Stimulated activated CD4-positive, alpha-beta T cell treated with anti-CD3 and anti-CD28 coated beads, Interleukin-2, amount 100 ng/mL, for 24 hours (primary cell): ENCODE measurements at places on chromosomes 11 and 22.

DNA sequence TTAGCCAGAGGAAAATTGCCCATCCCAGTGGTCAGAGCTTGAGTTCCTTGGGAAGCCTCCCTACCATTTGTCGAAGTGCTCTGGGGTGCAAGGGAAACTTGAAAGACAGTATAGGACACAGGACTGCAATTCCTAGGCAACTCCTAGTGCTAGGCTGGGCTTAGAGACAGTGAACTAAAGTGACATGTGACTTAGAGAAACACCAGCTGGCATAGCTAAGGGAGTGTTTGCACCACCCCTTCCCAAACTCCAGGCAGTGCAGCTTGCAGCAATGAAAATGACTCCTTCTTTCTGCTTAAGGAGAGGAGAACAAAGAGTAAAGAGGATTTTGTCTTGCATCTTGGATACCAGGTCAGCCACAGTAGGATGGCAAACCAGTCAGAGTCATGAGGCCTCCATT is 388.0 kb downstream of the DYNC2H1 start:
- DNase-seq = no peak

- no peak for DNase-seq
Observed at GRCh38 chr11:85742873-85743275, 56.9 kb upstream of the CCDC89 start.

GRCh38 chr22:47813661-47814060 is 1051.2 kb downstream of the TBC1D22A start:
- no peak for DNase-seq

GRCh38 chr11:98952107-98952506 is 68.6 kb upstream of the CNTN5 start:
- no peak for DNase-seq

DNA sequence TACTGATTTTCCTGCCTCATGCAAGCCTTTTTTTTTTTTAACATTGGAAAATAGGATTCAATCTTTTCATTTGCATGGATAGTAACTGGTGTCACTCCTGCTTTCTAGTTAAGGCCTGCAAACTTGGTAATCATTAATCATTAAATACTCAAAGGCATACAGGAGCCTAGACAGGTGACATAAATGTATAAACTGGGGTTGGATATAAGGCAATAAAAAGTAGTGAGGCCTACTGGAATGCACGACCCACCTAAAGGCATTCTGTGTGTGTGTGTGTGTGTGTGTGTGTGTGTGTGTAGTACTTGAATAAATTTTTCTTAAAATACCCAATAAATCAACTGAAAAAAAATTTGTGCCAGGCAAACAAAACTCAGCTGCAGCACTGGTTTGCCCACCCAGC is 7.9 kb downstream of the TOMM22 start:
- DNase-seq = no peak

DNA sequence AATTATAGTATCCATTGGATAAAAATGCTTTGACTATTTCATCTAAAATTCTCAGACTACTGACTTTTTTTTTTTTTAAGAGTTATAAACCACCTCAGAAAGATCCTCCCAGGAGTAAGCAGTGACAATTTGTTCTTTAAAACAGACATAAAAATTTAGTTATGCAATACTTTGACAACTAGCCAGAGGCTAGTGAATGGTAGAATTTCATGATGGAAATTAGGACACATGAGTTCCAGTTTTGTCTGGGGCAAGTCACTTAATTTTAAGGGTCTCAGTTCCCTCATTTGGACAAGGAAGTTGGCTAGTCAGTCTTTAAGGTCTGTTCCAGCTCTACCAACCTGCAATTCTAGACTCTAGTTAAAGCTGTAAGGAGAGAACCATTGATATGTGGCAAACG is 2.9 kb downstream of the IL18 start:
- DNase-seq = no peak

GRCh38 chr11:62671236-62671607 is 251 bp upstream of the UQCC3 start:
- no peak for DNase-seq

DNA sequence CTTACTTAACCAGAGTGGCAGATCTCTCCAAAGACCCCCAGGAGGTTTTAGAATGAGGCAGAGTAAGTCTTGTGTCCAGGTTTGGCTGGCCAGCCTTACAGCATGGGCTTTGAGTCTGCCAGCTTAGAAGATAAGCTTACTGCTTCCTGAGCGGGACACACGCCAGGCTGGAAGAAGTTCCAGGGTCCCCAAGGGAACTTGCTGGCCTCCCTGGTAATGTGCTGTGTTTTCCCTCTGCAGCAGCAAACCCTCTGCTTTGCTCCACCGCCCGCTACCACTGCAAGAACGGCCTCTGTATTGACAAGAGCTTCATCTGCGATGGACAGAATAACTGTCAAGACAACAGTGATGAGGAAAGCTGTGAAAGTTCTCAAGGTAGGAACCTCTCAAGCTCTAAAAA is 154.2 kb downstream of the LDLRAD3 start:
- DNase-seq = no peak

DNA sequence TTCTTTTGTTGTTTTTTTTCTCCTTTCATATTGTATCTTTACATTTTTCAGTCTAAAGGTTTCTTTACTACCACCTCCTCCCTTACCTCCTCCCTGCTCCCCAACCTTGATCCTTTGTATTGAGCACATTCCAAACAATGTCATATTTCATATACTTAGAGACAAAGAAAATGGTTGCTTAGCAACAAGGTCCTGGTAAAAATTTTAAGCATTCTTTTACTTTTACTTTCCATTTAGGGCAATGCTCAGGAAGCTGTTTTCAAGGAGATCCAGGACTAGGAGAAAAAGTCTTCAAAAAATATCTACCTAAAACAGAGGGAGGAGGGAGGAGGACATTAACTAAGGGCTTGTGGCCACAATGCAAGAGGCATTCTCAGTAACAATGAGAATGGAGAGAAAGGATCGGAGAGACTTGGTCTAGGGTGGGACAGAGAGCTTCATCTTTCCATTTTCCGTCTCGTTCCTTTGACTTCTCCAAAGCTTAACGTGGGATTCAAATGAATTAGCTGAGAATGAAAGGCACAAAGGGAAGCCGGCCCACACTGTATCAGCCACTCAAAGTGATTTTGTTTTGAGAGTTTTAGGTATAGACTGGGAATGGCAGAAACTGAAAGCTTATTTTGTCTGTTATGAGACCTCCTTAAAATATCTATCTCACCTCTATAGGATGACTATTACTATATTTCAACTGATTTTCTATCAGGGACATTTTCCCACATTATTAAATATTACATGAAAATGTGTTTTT is 455.7 kb downstream of the RAB38 start:
- no peak for DNase-seq

DNA sequence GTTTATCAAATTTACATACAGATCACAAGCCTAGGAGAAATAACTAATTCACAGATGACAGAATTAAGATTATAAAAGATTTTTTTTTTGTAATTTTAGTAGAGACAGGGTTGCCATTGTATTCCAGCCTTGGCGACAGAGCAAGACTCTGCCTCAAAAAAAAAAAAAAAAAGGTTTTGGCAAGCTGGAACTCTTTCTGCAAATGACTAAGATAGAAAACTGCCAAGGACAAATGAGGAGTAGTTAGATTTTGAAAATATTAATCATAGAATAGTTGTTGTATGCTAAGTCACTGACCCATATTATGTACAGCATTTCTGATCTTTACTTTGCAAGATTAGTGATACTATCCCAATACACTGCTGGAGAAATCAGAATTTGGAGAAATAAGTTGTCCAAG is 99.2 kb downstream of the C11orf65 start:
- DNase-seq = no peak

DNA sequence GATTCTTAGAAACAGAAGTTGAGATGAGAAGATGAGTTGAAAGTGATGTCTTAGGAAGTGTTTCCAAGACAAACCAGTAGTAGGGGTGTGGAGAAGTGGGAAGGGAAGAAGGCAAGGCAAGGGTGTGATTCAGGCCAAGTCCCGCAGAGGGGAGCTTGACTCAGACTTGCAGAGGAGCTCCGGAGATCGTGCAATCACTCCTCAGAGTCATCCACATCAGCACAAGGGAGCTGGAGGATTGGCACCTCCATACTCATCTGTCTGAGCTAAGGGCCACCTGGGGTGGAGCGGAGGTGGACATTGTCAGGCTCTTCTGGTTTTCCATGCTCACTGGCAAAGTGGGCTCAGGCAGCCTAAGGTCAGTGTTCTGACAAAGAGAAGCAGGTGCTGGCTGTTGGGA is 44.4 kb downstream of the CHRDL2 start:
- no peak for DNase-seq

DNA sequence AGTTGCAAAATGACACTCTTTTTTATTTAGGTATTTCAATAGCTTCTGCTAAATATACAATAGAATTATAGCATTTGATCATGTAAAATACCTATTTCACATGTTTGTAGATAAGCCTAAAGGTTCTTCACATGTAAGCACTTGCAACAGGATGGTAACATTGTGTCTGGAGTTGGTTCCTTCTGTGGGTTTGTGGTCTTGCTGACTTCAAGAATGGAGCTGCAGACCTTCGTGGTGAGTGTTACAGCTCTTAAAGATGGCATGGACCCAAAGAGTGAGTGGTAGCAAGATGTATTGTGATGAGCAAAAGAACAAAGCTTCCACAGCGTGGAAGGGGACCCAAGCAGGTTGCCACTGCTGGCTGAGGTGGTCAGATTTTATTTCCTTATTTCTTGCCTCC is 246.4 kb upstream of the PDGFD start:
- no peak for DNase-seq

- peak; percentile 54 for DNase-seq
Observed at GRCh38 chr22:30422481-30423300, 2.9 kb upstream of the MTFP1 start.

DNA sequence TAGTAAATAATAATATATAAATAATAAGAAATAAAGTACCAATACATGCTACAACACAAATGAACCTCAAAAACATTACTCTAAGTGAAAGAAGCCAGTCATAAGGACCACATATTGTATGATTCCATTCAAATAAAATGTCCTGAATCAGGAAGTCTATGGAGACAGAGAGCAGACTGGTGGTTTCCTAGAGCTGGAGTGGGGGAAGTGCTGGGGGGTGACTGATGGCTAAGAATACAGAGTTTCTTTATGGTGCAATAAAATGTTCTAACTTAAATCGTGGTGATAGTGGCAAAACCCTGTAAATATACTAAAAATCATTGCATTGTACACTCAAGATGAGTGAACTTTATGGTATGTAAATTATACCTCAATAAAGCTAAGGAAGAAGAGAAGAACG is 376.5 kb downstream of the BUD13 start:
- no peak for DNase-seq

GRCh38 chr22:27865496-27865895 is 53.6 kb downstream of the PITPNB start:
- no peak for DNase-seq

DNA sequence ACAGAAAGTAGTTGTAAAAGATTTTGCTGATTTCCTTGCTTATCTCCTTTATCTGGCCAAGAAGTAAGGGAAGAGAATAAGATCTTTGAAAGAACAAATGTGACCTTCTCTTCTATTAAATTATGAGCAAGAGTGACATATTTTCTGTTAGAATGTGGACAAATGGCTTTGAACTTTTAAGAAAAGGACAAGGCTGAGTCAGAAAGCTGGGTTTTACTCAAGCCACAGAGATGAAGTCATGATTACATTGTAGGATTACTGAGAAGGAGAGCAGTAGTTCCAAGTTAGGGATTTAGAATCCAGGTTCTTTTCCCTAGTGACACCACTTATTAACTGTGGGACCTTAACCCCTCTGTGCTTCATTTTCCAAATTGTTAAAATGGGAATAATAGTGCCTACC is 13.5 kb downstream of the CCDC90B start:
- DNase-seq = no peak

DNA sequence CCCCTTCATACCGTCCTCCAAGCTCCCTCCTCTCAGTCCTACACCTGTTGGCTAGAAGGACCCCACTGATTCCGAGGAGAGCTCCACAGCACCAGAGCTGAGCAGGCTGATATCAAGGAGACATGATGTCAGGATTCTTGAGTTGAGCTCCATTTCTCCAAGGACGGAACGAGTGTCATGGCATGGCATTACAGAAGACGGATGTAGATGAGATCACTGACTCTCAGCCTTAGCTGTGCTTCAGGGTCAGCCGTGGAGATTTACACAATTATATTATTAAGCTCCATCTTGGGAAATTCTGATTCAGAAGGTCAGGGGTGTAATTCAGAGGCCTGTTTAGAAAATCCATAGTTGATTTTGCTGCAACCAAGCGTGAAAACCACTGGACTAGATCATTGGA is 428.9 kb upstream of the B3GAT1 start:
- DNase-seq = no peak

GRCh38 chr11:114293201-114293711 is 2.9 kb upstream of the NNMT start:
- no peak for DNase-seq

DNA sequence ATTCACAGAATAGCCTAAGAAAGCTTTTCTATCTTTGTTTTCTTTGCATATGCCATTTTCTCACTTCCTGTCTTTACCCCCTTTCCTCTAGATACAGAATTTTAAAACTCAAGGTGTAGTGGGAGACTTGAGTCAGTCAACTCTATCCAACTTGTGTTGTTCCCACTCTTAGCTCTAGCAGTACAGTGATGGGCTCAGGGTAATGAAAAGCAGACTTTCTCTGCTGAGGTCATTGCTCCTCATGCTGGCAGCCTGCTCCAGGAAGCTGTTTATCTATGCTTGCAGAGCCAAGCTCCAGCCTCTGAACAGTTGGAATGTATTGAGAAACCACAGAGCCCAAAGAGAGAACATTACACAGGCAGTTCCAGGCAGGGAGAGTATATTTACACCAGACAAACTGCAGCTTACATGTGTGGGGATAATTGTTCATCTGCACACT is 68.1 kb downstream of the CSTPP1 start:
- no peak for DNase-seq

DNA sequence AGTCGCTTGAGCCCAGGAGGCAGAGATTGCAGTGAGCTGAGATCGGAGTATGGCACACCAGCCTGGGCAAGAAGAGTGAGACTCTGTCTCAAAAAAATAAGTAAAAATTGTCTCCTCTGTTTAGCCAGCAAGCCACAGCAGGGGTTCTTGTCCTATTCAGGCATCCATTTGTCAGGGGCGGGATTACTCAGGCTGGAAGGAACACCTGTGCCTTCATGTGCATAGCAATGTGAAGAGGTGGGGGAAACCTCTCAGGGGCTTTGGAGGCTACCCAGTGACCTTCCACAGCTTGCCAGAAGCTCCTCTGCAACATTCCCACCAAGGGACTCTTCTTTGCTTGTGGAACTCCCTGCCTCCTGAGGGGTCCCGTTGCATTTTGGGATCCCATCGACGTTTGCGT is 63.3 kb downstream of the FBLN1 start:
- DNase-seq = no peak

DNA sequence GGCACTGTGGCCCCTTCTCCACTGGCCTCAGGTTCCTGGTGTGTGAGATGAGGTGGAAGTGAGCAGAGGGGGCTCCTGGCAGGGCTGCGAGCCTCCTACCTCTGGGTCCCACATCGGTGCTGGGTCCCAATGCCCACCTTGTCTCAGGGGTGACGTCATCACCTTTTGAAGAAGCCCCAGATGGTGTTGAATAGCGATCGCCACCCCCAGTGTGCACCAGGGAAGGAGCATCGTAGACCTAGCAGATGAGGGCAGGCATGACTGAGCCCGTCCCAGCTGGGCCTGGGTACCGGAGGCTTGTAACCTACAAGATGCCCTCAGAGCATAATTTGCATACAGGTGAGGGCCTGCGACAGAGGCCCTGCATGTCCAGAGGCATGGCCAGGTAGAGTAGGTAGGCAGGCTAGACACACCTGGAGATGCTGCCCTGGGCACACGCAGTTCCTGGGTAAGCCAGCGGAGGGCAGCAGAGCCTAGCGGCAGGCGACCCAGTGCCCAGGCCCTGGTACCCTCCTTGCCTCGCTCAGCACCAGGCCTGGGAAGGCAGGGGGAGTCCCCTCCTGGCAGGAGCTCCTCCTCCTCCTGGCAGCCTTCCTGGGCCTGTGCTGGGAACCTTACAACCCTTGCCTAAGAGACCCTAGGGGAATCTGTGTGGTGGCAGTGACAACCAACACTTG is 52.5 kb downstream of the TPCN2 start:
- peak; percentile 82 for DNase-seq
